ENCODE measurements at places on chromosomes 11 and 22.

GRCh38 chr22:25542720-25543402, 21.6 kb upstream of the GRK3 start:
- DNase-seq: no peak

DNA sequence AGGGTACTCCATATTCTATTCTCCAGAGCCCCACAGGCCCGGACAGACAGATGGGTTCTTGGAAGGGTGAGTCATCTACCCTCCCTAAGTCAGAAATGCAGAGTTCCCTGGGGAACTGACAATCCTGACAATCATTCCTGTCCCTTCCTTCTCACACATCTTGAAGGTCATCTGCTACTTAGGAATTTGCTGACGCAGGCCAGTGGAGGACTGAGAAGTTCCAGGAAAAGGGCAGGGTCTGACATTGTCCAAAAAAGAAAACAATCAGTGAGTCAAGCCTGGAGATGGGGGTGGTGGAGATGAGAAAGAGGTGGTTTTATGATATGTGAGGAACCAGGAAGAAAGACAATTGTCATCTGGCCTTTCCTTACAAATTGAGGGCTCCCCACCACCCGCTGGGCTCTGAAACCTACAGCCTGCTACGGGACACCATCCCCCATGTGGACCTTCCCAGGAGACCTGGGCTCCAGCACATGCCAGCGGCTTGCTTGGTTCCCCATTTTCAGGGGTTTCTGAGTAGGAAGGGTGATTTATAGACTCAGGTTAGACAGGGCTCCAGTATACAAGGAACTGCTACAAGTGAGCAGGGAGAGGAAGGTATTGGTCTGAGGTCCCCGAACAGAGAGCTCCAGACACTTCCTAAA, 12.9 kb downstream of the CD59 start:
- DNase-seq: peak; percentile 28

DNA sequence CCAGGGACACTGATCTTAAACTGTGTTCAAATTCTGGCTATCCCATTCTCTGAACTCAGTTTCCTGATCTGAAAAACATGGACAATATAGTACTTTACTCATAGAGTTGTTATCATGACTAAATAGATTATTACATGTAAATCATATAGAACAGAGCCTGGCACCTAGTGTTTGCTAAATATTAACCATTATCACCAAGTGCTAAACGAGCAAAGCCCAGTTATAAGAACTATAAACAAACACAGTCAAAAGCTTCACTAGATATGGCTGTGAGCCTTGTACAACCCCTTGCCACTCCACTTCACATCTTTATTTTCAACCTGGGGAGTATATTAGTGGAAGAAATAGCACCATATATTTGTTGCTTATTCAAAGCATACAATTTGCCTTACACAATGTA, 338.9 kb upstream of the CADM1 start:
- no peak for DNase-seq

GRCh38 chr11:45475173-45475572, 189.0 kb upstream of the SYT13 start:
- DNase-seq: no peak

DNA sequence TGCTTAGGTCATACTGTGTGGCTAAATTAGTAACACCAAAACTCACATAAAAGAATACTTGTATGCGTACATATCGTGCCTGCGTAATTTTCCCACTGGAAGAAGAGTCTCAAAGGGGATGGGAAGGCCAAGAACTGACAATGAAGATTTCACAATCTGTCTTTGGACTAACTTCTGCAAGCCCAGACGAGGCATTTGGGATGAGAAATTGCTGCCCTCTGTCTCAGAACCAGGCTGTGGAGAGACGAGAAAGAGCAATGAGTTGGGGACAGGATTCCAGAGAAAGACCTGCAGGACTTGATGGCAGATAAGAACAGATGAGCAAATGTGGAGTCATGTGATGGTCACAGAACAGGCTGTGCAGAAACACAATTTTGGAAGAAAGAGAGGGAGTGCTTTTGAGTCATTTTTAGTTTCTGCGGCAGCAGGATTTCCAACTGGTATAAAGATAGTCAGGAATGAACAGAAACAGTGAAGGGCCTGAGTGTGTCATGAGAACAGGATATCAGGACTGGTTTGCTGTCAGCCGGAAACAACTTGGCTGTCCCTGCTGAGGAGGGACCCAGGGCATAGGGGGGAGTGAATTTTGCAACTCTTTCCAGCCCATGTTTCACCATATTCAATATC, 82.7 kb upstream of the CTSC start:
- no peak for DNase-seq

DNA sequence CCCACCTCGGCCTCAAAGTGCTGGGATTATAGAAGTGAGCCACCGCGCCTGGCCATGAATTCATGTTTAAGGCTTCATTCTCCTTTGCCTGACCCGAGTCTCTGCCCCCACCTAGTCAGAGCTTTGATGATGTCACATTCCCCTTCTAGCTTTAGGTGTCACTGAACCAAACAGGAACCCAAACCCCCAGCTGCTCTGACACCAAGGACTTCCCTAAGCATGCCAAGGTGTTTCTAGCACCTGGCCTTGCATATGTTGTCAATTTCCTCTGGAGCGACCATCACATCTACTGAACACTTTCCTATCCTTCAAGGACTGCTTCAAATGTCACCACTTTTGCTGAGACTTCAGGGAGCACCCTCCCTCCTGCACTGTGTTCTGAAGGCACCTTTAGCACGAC, 2.3 kb downstream of the F2 start:
- no peak for DNase-seq

DNA sequence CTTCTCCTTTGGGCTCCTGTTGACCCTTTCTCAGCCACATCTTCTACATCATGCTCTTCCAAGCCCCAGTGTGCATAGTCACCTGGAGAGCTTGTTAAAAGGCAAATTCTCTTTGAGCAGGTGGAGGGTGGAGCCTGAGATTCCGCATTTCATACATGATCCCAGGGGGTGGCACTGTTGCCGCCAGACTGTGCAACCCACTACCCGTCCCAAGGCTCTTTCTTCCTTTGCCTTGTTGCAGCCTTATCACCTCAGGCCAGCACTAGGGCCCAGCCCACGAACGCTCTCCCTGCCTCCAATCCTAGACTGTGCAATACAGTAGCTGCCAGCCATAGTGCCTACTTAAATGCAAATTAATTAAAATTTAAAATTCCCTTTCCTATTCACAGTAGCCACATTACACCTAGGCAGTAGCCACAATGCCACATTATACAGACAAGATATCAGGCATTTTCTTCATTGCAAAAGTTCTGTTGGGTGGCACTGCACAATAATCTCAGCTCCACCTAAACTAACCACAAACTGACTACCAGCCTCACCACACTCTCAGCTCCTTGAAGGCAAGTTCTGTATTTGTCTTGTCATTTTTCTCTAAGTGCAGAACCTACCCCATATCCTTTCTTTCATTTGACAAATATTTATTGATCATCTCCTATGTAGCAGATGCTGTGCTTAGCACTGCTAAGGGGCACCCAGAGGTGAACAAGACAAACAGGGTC, 4.6 kb upstream of the KCNJ5 start:
- DNase-seq: peak; percentile 78

DNA sequence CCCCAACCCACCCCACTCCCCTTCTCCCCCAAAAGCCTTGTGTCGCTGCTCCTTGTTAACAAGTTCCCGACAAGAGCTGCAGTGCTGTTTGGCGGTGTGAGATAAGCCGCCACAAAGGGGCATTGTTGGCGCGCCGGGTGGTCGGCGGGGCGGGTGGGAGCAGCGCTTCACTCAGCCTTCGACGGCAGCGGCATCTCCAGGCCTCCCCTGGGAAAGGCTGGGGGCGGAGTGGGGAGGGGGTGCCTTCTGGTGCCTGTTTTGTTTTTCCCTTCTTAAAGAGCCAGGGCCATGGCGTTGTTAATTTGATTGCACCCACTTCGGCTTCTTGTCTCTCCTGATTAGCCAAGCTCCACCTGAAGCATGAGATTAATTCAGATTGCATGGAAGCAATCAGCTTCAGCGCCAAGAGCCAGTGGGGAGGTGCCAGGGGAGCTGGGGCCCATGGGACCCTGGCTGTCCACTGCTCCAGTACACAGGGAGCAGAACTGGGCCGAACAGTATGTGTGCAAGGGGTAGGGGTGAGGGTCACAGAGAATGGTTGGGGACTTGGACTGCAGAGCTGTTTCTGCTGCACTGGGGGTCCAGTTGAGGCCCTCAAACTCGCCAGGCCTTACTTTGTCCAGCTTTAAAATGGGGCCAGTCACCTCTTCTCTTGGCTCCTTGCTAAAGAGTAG, 165.1 kb downstream of the CEP164 start:
- DNase-seq: no peak

GRCh38 chr22:19693981-19694670, 20.2 kb upstream of the SEPTIN5 start:
- no peak for DNase-seq

GRCh38 chr11:27770576-27770975, 70.3 kb upstream of the BDNF start:
- DNase-seq: no peak

GRCh38 chr11:11137339-11137738, 215.7 kb downstream of the CSNK2A3 start:
- DNase-seq: no peak

DNA sequence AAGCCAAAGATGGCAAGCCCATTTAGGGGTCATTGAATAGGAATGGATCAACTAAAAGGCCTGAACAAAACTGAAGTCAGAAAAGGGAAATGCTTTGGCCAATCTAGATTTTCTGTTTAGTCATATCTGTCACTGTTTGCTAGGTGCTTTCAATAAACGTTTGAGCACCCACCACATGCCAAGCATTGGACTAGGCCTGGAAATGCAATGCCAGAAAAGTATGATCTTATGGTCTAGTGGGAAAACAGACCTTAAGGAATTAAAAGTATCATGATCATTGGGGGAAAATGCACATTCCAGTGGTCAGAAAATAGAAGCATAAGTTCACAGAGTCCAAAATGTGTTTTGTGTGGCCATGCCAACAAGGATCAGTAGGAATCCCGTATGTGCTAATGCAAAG, 76.8 kb upstream of the BIRC3 start:
- no peak for DNase-seq

DNA sequence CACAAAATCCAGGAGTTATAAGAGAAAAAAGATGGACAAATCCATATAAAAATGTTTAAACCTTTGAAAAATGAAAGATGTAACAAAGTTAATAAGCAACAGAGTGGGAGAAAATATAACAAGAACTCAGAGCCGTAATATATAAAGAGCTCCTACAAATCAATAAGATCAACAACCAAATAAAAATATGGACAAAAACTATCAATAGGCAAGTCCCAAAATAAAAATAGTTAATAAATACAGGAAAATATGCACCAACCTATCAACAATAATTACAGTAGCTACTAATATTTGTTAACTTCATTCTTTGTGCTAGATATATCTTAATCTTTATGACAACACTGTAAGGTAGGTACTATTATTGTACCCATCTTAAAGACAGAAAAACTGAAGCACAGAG, 2.8 kb downstream of the CARD10 start:
- no peak for DNase-seq

DNA sequence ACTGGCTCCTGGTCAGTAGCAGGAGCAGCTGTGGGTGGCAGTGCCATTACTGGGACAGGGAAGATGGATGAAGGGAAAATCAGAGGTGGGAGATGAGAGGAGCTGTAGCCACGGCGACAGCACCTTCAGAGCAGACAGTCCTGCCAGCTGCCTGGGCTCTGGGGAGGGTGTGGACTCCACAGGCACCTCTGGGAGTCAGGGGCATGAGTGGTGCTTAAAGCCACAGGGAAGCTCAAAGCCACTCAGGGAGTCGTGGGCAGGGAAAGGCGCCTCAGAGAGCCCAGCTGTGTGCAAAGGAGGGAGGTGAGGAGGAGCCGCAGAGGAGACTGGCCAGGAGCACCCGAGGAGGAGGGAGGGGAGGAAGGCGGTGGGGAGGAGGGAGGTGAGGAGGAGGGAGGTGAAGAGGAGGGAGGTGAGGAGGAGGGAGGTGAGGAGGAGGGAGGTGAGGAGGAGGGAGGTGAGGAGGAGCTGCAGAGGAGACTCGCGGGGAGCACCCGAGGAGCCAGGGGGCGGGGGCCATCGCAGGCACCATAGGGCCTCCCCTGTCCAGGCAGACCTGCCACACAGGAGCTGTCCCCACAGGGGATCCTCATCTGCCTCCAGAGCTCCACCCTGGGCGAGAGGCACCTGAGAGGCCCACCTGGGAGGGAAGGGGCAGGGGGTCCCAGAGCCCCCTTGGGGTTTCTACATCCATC, 977.6 kb downstream of the BRD1 start:
- no peak for DNase-seq

GRCh38 chr11:58289266-58289665, 21.2 kb upstream of the OR10W1 start:
- no peak for DNase-seq

- DNase-seq: no peak
Measured at GRCh38 chr11:120029321-120029720, 108.6 kb downstream of the TRIM29 start.

DNA sequence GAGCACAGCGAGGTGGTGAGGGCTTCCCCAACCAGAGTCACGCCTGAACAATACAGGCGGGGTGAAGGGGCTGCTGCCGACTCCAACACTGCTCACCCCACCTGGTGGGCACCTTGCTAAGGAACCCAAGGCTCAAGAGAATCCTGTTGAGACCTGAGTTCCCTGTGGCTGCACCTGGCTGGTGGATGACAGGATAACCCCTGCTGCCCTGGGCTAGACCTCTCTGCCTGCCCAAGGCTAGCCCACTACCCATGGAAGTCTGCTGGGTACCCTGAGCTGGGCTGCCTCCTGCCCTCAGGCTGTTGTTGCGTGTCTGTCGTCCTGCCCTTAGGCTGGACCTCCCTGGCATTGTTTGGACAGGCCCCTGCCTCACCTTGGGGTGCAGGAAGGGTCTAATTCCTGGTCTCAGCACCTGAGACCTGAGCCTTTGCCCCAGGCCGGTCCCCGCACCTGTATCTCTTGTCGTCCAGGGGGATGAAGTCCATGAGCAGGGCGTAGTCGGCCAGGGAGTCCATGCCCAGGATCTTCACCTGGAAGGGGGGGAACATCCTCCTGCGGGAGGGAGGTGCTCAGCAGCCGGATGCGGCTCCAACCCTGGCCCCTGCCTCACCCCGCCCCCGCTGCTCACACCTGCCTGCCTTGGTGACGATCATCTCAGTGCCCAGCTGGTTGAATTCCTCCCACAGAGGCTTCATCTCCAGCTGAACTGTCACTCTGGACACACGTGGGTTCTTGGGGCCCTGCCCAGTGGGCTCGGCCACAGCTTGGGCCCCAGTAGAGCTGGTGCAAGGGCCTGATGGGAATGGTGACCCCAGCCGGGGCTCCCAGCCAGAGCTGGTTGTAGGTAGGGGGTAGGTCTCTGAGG, 4.9 kb upstream of the NUDT8 start:
- DNase-seq: no peak

DNA sequence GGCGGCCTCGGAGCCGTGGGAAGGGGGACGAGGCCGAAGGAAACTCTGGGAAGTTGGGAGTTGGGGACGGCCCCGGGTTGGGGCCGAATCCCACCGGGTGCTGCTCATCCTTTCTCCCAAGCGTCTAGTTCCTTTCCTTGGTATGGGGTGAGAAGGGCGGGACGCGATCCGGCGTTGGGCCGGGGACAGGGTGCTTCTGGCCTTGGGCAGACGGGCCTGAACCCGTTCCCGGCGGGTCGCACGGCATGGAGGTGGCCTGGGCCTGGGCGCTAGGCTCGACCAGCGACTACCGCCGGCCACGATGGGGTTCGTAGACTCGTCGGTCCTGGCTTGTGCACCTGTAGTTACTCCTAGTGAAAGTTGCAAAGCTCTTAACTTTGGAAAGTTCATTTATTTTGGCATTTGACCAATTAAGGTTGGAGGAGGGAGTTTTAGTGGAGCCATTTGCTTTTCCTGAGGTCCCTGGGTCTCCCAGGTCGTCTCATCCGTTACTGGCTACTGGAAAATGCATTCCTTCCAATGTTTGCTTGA, 1.0 kb downstream of the SYT9 start:
- DNase-seq: no peak
